ENCODE measurements at places on chromosomes 16 and 17.

GRCh38 chr17:55285340-55286301 is 20.9 kb downstream of the HLF start:
- DNase-seq, result no peak

GRCh38 chr16:87244636-87245197 is 72.5 kb downstream of the C16orf95 start:
- DNase-seq, result no peak

GRCh38 chr17:29585080-29585751 is 4.2 kb downstream of the GIT1 start:
- no peak for DNase-seq

DNA sequence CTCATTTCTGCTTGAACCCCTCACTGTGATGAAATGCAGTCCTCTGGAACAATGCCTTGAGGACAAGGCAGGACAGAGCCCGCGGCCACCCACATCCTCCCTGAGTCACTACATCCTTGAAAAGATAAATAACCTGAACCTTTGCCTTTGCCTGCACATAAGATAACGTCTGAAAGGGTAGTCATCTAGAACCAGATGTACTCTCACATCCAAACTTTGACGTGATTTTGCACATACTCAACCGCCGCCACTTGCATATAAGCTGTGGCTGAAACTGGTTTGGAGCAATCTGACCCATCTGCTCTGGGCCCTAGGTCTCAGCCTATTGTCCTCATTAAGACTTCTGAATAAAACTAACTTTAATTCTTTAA is 252.1 kb downstream of the PHKB start:
- DNase-seq, result no peak

DNA sequence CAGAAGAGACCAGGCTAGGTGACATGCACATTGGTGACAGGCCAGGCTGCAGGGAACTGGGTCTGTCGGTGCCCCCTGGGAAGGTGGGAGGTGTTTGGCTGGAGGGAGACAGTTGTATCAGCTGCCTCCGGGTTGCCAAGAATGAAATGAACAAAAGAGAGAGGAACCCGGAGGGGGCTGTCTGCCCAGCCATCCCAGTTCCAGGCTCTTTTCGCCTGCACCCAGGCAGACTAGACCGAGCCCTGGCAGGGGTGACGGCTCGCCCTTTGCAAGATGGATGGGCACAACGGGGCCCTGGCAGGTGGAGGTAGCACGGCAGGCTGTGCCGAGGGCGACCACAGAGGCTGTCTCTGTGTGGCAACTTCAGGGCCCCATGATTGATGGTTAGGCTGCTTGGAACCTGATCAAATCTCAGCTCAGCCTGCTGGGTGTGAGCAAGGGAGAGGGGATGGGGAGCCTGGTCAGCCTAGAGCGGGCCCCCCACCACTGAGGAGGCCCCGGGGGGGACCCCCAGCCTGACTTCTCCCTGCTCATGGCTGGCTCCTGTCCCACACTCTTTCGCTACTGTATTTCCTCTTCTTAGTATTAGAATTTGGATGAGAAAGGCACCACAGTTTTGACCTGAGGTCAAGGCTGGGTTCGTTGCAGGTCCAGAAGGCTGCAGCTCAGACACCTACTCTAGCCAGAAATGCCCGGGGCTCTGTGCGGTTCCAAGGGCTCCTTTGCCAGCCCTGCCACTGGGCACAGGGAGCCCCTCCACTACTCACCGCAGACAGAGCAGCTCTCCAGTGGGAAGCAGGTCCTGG is 118.9 kb upstream of the CHMP6 start:
- no peak for DNase-seq

GRCh38 chr17:2063261-2064146 is 8.6 kb downstream of the HIC1 start:
- no peak for DNase-seq

- no peak for DNase-seq
Measured at GRCh38 chr16:86980644-86981043, 336.5 kb downstream of the C16orf95 start.

- DNase-seq, result no peak
Measured at GRCh38 chr17:73760439-73760758, 116.2 kb upstream of the SDK2 start.

GRCh38 chr16:16100631-16101030 is 122.7 kb downstream of the ABCC6 start:
- no peak for DNase-seq

GRCh38 chr17:75588596-75589011 is 1.0 kb downstream of the MYO15B start:
- DNase-seq, result no peak

DNA sequence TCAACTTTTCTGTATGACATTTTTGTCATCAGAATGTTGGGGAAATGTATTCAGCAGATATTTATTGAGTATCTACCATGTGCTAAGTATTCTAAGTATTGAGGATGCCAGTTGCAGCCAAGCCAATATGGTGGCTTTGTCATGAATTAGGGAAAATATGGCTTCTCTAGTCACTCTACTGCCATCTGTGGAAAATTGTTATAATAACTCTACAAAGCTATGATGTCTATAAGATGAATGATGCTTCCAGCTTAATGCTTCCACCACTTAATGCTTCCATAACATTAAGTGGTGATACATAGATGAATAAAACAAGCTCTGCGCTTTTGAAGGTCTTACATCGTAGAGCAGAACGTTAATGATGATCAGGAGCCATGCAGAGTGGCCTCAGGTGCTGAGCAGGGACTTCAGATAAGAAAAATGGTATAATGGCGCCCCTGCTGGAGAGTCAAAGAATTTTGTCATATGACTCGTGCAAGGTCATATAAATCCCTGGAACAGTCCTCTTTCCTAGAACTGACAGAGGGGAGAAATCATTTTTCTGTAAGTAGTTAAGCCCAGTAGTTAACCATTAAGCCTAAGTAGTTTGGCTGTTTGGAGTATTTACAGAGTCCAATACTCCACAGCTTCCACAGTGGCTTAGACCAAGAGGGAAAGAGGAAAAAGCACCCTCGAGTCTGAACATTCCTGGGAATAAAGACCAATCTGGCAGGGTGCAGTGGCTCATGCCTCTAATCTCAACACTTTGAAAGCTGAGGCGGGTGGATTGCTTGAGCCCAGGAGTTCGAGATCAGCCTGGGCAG is 2.7 kb upstream of the TMIGD1 start:
- peak; percentile 54 for DNase-seq

DNA sequence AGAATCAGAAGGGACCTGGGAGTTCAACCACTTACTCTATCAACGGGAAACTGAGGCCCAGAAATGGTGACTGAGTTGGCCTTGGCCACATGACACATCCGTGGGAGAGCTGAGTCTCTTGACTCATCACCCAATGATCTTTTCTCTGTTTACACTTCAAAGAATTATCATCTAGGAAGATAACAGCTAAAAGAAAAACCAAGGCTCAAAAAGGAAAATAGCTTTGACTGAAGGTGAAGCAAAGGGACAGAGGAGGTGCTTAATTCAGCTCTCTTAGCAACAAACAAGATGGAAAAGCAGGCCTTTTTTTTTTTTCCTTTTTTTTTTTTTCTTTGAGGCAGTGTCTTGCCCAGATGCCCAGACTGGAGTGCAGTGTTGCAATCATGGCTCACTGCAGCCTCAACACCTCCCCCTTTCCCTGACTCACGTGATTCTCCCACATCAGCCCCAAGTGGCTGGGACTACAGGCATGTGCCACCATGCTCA is 16.7 kb downstream of the ERCC4 start:
- no peak for DNase-seq

DNA sequence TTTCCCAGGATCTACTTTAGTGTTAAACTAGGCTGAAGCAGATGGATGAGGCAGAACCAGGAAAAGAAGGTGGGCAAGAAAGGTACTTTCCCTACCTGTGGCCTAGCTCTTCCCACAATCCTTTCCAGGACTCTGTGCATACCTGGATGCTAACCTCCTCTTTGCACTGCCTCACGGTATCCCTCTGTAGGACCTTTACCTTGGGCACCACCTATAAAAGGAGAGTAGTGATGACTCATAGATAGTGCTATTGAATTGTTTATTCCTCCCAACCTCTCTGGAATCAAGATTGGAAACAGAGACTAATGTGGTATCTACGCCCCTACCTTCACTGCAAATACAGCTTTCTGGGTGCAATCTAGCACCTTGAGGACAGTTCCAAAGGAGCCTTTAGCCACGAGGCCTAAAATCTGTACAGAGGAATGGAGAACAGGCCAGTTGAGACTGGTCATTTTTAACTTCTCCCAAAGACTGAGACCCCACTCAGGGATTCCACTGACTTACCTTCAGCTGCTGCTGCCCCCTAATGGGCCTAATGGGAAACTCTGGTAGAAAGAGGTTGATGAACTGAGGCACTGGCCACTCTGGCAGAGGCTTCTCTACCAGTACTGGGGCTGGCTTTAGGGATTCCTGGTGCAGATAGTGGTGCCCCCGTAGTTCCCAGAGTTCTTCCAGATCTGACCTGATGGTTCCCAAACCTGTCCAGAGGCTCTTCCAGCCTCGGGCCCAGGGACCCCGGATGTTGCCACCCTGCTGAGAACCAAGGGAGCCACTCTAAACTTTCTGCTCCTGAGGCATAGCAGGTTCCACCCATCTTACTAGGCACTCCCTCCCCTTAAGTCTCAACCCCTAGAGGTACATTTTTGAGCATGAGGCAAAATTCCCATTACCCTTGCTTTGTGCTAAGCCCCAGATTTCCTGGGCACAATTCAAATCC is 781 bp downstream of the RSKR start:
- DNase-seq, result no peak

GRCh38 chr17:17612085-17613022 is 20.8 kb upstream of the PEMT start:
- DNase-seq, result no peak

DNA sequence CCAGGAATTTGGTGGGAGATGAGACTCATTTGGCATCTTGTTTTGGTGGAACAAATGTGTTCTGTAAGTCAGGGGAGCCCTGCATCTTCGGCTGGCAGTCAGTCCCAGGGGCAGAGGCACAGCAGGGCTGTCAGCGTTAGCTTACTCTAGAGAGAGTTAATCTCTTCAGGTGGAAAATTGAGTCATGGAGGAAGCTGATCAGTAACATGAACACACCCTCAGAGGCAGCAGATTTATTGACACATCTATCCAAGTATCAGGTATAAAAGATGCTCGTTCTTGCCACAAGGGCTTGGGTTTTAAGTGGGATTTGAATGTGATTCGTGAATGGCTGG is 55.2 kb downstream of the EPN2 start:
- DNase-seq, result no peak

- DNase-seq, result no peak
Measured at GRCh38 chr16:4833584-4833983, 13.5 kb downstream of the GLYR1 start.

GRCh38 chr17:2017274-2017941 is 7.7 kb downstream of the RTN4RL1 start:
- no peak for DNase-seq

- DNase-seq, result no peak
Measured at GRCh38 chr16:57653936-57654335, 14.2 kb upstream of the ADGRG3 start.

GRCh38 chr16:1237990-1238389 is 2.5 kb upstream of the TPSAB1 start:
- no peak for DNase-seq

GRCh38 chr16:9556949-9557665 is 465.7 kb downstream of the HAPSTR1 start:
- no peak for DNase-seq

DNA sequence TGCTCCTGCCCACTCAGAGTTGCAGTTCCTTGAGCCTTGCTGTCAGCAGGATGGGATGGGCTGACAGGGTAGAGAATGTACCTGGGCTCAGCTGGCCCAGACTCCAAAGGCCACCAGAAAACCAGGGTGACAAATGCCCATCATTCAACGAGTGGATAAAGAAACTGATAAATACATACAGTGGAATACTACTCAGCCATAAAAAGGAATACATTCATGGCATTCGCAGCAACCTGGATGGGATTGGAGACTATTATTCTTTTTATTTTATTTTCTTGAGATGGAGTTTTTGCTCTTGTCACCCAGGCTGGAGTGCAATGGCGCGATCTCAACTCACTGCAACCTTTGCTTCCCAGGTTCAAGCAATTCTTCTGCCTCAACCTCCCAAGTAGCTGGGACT is 19.9 kb downstream of the SGSM2 start:
- DNase-seq, result no peak

DNA sequence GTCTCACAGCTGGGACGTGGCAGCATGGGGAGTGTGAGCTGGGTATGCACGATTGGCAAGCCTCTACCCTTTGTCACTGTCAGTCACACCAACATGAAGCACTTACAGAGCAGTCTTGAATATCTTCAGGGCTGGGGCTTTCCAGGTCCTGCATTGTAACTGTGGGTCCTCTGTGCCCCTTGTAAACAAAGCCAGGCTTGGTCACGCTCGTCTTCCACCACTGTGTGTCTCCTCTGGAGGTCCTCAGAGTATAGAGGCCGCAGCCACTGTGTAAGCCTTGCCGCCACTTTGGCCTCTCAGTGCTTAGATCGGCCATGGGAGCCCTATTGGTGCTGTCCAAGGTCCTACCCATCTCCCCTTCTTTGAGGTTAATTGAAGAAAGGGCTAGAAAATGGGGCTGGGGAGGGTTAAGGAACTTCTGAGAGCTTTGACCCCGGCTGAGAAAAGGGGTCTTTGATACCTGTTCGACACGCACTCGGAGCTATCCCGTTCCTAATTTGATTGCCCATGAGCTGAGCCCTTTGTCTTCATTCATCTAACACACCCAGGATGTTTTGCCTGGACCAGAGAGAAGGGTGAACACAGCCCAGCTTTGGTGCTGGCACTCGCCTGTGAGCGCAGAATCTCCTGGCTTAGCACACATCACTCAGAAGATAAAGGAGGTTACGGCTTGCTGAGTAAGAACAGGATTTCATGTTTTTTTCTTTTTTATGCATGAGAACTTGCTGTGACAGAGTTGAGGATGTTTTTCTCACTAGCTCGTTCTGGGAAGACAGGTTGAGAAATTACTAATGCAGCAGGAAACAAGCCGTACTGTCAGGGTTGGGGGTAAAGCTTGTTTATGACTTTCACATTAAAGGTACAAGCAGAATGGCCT is 267.9 kb downstream of the CPPED1 start:
- peak; percentile 61 for DNase-seq

- no peak for DNase-seq
Measured at GRCh38 chr17:1273492-1274244, 3.4 kb downstream of the BHLHA9 start.

DNA sequence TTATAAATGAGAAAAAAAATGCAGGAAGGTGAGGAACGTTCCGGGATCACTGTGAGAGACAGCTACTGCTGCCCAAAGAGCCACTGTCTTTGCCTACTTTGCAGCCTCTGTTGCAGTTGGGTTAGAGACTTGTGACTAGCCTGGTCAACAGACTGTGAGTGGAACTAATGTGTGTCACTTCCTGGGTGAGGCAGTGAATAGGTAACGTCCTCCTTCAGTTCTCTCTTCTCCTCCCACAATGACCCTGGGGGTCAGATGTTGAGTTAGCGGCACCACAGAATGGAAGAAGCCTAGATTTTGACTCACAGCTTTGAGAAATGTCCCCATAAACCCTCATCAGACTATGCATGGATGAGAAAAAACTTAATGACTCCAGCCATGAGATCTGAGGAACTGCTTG is 5.2 kb downstream of the C16orf46 start:
- no peak for DNase-seq

DNA sequence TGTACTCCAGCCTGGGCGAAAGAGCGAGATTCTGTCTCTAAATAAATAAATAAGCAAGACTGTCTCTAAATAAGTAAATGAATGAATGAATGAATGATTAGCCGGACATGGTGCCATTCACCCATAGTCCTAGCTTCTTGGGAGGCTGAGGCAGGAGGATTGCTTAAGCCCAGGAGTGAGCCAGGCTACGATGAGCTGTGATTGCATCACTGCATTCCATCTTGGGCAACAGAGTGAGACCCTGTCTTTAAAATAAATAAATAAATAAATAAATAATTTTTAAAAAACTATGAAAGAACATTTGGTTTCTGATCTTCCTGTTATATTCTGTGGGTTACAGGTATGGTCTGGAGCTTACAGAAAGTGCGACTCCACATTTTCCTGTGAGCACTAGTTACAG is 65.0 kb downstream of the C17orf58 start:
- DNase-seq, result no peak

All from activated CD4-positive, CD25-positive, alpha-beta regulatory T cell treated with anti-CD3 and anti-CD28 coated beads, Interleukin-2, amount 50 U/mL, for 72 hours (primary cell).